G401 (cell line): ENCODE measurements at places on chromosomes 5 and 9.

DNA sequence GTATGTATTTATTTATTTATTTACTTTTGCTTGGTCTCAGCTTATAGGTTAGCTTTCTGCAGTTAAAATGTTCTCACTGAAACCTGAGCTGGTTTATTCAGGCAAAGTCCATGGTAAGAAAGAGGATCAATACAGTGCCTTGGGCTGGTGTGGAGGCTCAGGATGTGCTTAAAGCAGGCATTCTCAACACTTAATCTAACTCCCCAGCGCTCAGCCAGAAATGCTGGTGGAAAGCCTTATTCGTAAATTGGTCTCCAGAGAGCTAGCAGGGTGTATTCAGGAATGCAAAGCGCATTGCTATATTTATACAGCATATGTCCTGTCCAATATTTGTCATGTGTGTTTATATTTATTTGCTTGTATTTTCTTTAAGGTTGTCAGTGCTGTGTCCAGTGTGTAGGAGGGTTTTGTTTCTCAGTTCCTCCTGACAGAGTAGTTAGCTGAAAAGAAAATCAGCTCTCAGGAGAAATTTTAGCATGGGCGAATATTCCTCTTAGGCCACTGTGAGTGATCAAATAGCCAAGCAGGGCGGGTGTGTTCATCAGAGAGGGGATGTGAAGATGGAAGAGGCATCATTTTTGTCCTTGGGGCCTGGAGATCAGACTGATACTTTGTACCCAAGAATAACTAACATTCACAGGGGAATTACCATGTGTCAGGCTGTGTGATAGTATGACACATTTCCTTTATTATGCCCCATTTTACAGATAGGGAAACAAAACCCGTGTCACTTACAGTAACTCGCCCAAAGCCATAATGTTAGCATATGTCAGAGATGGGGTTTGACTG is 65.8 kb downstream of the DOCK2 start:
- no peak for DNase-seq

DNA sequence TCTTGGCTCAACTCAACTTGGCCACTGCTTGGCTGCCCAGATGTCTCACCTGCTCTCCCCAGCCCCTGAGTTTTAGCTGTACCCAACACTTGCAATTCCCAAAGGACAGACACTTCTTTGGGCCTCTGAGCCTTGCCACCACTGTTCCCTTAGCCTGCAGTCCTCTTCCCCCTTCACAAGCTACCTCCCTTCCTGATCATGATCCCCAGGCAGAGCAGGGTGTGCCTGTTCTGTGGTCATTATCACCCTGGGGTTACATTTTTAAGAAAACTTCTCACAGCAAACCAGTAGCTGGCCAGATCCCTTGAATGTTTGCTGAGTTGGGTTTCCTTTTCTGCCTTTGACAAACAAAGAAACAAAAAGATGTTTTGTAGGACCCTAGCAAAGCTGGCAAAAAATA is 87.5 kb upstream of the PRRC1 start:
- no peak for DNase-seq

DNA sequence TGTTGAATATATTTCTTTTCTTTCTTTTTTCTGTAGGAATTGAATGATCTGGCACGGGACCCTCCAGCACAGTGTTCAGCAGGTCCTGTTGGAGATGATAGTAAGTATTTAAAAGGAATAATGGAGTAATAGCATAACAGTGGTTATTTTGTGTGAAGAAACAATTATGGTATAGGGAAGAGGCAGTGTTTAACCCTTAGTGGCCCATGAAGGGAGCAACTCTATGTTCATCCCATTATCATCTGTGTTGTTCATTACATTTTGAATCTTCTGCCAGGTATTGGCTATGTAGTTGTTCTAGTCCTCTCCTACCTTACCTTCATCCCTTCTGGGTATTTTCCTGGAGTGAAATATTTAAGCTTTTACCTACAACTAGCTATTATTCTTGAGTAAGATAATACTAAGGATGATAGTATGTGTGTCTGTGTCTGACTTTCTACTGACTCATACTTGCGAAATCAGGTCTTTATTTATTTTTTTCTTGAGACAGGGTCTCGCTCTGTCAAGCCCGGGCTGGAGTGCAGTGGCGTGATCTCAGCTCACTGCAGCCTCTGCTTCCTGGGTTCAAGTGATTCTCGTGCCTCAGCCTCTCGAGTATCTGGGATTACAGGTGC is 39.3 kb downstream of the UBE2D2 start:
- no peak for DNase-seq

GRCh38 chr5:143922718-143923117 is 110.8 kb downstream of the HMHB1 start:
- no peak for DNase-seq

- no peak for DNase-seq
Observed at GRCh38 chr5:73118391-73118973, 1.9 kb upstream of the TMEM171 start.

DNA sequence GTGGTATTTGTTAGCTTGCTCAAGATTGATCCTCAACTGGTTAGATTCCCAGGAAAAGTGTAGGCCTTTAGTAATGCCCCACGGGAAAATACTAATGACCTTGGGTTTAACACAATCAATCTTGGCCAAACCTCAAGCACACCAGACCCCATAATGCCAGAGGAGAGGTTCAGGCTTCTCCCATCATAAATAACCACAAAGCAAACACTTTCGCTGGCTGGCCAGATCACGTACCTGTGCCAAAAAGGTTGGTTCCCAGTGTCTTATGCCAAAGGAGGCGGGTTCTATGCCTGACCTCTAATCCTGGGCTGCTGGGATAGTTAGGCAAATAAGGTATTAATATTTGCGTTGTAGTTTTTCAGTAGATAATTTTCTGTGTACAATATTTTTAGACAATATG is 379.2 kb upstream of the CDH18 start:
- DNase-seq: peak; percentile 66
